Amygdala (tissue), 56 donors: ENCODE measurements at places on chromosomes 11 and 22.
A peak's percentile ranks its signal among the peaks of the same experiment; 100 is the strongest.

GRCh38 chr22:40676644-40677043 lies 2.6 kb upstream of the MCHR1 start:
- DNase-seq, result no peak

- no peak for DNase-seq
These were observed 41.5 kb downstream of the DHCR7 start for GRCh38 chr11:71406681-71407080.

- no peak for DNase-seq
These were observed at the start of gene LIF for GRCh38 chr22:30245985-30246813. Gene LIF, minus strand, starts transcription at chr22:30246759. Its CDS starts 64 bp downstream, at chr22:30246695.

GRCh38 chr11:33377412-33378370 lies 120.5 kb downstream of the HIPK3 start:
- no peak for DNase-seq

GRCh38 chr11:127943152-127943551 lies 644.2 kb downstream of the ETS1 start:
- DNase-seq, result no peak

- DNase-seq, result no peak
These were observed 14.8 kb downstream of the FAM181B start for GRCh38 chr11:82718821-82719220.

DNA sequence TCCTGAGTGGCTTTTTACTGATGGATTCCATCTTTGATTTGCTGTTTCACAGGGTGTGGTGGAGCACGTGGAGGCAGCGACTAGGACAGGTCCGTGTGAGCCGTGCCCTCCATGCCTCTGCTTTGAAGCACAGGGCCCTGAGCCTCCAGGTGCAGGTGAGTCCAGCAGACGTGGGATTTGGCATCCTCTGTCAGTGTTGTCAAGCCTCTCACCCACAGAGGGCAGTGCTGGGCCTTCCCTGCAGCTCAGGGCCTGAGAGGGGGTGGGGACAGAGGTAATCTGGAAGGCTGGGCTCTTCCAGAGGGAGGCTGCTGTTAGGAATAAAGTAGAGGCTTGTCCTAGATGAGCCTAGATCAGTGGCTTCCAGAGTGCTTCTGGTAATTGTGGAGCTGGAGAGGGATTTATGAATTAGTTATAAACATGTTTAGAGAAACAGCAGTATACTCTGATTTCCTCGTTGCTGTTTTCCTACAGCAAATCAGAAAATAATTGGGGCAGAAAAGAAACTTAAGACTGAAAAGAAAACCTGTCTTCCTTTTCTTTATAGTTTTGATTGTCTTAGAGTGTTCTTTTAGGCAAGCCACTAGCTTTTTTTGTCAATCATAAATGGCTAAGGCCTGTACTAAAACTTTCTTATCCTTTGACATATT lies 65.0 kb downstream of the SFI1 start:
- peak; percentile 35 for DNase-seq
